PC-3 (cell line): ENCODE measurements at places on chromosomes 12 and 14. TPM values are rescaled to one million over a fixed set of nuclear protein-coding genes. Genes with fewer than 3 reads are reported as not detected.

DNA sequence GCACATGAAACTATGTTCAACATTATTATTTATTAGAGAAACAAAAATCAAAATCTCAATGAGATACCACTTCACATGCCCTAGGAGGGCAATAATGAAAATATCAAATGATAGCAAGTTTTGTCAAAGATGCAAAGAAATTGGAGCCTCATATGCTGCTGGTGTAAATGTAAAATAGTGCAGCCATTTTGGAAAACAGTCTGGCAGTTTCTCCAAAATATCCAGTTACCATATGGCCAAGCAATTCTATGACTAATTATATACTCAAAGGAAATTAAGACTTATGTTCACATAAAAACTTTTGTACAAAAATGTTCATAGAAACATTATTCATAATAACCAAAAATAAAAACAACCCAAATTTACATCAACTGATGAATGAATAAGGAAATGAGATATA is 313.6 kb upstream of the LMO3 start:
- no peaks in the 10 kb centered on the region for H3K36me3 ChIP-seq
- no peak overlapping the region for H3K27ac ChIP-seq
- H3K4me3 ChIP-seq = no peak overlapping the region
- no peaks in the 10 kb centered on the region for H3K4me1 ChIP-seq

Gene LRTM2
- total RNA-seq = not detected in 2 replicates

Gene TEX22
- total RNA-seq = 0.29 and 0.40 TPM in 2 replicates

DNA sequence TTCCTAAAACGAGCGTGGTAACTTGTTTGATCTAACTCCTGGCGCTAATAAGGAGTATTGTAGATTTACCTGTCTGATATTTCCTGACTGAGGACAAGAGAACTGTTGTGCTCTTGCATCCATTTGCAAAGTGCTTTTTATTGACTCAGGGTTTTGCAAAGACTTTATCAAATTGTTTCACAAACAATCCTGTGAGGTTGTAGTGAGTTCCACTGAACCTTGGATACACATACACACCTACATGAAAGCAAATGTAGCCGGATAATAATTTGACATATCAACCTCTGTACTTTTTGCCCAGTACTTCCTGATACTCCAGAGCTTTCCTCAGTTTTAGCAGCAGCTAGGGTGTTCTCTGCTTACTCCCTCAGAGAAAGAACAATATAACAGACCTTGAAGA is 6.7 kb upstream of the PTGER2 start:
- H3K36me3 ChIP-seq = no peaks in the 10 kb centered on the region
- H3K4me1 ChIP-seq = no peaks in the 10 kb centered on the region
- no peak overlapping the region for H3K4me3 ChIP-seq
- no peak overlapping the region for H3K27ac ChIP-seq
- no peak for DNase-seq
- H3K27me3 ChIP-seq = no peaks in the 10 kb centered on the region

Gene KRT5
- total RNA-seq = not detected in 2 replicates
